AG08395 (cell line): ENCODE measurements at places on chromosomes 3 and 15.

DNA sequence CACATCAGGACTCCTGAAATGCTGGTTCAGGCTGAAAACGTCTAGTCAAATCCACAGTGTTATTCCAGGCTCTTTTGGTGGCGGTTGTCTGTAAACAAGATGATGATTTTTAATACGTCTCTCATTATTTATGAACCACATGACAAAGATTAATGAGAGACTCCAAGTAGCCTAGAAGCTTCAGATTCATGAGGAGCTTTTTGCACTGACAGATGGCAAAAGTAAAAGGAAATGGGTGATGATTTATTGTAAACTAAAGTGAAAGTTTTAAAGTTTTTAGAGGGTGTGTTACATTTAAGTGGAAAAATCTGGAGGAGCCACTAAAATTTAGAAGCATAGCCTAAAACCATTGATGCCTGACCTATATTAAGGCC is 77.0 kb downstream of the BBX start:
- DNase-seq: no peak

- no peak for DNase-seq
These were observed 7.7 kb downstream of the COL8A1 start for GRCh38 chr3:99646107-99646435.

- DNase-seq: no peak
These were observed 520.4 kb upstream of the ALCAM start for GRCh38 chr3:104846270-104846669.

DNA sequence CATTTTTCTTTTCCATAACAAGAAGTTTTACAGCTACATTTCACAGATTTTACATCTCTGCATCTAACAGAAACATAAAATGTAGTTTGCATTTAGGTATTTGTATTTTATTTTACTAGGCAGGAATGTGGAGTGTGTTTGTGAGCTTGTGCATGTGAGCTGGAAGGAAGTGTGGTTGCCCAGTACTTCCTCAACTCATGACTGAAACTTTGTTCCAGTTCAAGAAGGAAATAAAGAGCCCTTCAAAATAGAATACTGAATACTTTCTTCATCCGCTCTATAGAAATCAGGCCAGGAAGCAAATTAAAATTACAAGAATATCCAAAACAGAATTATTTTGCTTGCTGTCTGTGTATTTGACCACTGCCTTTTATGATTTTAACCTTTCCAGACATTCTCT is 81.3 kb downstream of the CHL1 start:
- no peak for DNase-seq

- no peak for DNase-seq
These were observed 13.6 kb downstream of the CCDC12 start for GRCh38 chr3:46962990-46963389.

- no peak for DNase-seq
These were observed 66.8 kb downstream of the TRIM71 start for GRCh38 chr3:32884591-32884990.

GRCh38 chr3:17583530-17583929 is 158.9 kb downstream of the TBC1D5 start:
- no peak for DNase-seq

- DNase-seq: no peak
These were observed 886.9 kb downstream of the TUSC7 start for GRCh38 chr3:117596503-117596902.

GRCh38 chr3:71510510-71510909 is 73.0 kb downstream of the FOXP1 start:
- peak; percentile 35 for DNase-seq

DNA sequence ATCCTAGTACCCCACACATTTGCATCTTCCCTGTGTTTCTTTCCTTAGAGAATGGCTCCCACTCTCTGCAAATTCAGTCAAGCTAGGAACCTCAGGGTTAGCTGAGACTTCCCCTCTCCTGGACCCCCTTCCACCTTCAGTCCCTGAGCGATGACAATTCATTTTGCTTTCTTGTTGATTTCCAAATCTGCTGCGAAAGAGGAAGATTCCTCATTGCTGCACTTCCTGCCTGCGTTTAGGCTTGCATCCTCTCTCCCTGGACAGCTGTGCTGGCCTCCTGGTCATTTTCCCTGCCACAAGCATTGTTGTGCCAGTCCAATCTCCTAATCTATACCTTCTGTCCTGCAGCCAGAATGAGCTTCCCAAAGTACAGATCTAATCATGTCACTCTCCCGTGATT is 12.3 kb upstream of the DGKG start:
- DNase-seq: no peak

DNA sequence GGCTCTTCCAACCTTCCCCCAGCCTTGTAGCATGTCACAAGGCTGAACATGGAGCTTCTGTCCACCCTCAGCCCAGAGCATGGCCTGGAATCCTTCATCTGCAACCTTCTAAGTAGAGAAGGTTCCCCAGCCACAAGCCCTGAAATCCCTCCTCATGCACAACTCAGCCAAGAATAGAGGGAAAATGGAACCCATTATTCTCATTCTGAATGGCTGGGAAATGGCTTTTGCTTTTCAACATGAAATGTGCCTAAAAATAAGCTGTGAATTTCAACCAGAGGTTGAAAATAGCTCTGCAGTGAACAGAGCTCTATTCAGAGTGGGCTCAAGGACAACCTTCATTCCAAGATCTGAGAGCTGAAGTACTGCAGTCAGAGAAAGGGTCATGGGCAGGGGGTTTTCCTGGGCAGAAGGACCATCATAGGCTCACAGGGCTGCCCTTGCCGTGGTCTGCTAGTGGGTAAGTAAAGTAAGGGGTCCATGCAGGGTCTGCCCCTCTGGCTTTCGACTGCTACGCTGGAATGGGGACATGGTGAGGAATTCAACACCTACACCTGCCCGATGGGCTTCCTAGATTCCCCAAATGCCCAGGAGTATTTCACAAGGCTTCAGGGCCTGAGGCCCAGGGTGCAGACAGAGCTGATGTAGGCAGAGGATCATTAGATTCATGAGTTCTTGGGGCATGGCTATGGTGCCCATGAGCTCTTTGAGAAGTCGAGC is 35.9 kb downstream of the POC1A start:
- no peak for DNase-seq

GRCh38 chr3:107690522-107691138 is 167.9 kb downstream of the BBX start:
- peak; percentile 46 for DNase-seq

DNA sequence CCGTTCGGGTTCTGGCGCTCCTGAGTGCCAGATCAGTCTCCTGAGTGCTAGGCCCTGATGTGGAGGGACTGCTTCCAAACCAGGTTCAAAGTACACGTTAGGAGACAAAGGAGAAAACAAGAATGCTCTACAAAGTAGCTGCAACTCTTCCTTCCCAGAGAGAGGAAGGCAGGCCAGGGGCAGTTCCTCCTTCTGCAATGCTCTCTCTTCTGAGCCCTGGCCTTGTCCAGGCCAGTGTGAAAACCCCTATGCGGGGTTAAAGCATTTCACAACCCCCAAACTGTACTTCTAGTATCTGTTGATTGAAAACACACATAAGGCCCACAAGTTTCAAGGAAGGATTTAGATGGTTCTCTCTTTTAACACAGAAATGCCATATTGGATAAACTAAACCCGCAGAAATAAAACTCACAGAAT is 9.7 kb upstream of the CALML4 start:
- DNase-seq: no peak
